ENCODE measurements at places on chromosomes 16 and 17.

DNA sequence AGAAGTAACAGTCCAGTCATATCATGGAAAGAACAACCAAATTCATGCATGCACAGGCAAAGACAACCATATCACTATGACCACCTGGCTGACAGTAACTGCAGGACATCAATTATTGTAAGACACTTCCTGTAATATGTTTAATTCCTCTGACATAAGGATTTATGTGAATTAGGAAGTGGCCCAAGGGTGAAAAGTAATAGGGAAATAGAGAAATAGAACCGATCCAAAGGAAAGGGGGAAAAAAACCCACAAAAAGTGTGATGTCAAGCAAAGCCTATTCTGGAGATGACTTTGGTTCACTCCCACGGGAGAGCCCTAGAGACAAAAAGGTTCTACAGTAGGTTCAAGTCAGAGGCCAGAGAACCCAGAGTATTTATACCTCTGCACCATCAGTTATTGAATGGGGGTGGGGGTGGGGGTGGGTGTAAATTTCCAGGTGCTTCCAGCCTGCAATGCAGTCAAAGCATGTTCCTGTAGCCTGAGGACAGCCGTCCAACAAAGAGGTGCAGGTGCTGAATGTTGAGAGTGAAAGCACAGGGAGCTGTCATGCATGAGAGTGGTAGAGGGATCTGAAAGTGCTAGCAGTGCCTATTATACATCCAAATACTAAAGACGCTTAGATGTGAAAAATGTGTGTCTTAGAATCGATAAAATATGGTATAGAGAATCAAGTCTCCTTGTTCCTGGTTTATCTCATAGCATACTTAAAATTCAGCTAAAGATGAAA is 95.6 kb upstream of the HLF start:
- peak; percentile 3 for DNase-seq

GRCh38 chr17:68794636-68795434 is 160.4 kb downstream of the ABCA8 start:
- DNase-seq, result no peak

GRCh38 chr17:82343560-82343959 is 10.0 kb upstream of the SECTM1 start:
- DNase-seq, result no peak

GRCh38 chr17:15742921-15743320 is 10.8 kb downstream of the TBC1D26 start:
- DNase-seq, result no peak

GRCh38 chr16:84379709-84380362 is 11.5 kb downstream of the ATP2C2 start:
- no peak for DNase-seq

DNA sequence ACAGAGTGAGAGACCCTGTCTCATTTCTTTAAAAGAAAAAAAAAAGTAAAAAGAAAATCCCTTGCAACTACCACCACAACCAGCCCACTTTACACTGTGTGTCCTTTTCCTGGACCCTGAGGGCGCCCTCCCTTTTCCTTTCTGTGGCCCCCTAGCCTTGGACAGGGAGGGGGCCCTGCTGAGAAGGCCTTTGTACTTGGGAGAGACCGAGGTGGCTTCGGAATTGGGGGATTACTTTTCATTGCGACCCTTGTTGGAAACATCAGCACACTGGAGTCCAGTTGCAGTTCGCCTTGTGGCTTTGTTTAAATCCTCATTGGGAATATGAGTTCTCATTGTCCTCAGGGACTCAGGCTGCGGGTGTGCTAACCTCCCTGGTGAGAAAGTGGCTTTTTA is 9.4 kb upstream of the DNASE1 start:
- no peak for DNase-seq

DNA sequence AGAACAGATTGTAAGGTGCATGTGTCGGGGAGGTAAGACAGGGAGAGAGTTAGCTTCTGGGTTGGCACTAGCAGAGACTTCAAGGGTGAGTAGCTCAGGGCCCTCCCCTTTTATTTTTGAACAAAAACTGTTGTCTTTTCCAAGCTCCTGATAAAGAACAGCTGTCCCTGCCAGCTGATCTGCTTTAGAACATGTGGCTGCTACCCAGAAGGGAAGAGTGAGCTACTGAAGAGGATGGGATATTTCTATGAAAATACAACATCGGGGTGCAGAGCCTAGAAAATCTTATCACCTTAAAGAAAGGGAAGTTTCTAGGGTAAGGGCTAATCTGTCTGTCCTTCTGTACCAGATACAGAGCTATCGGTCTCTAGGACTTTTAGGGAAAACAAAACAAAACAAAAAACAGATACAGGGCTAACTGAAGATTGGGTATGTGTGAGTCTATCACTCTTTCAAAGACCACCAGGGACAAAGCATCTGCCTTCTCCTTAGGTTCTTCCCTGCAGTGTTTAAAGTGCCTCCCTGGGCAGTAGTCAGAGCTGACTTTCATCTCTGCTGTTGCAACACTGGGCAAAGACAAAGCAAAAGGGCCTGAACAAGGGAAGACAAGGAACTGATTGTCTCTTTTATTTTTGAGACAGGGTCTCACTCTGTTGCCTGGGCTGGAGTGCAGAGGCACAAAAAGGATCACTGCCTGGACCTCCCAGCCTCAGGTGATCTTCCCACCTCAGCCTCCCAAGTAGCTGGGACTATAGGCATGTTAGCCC is 5.0 kb upstream of the DHRS13 start:
- DNase-seq, result no peak

DNA sequence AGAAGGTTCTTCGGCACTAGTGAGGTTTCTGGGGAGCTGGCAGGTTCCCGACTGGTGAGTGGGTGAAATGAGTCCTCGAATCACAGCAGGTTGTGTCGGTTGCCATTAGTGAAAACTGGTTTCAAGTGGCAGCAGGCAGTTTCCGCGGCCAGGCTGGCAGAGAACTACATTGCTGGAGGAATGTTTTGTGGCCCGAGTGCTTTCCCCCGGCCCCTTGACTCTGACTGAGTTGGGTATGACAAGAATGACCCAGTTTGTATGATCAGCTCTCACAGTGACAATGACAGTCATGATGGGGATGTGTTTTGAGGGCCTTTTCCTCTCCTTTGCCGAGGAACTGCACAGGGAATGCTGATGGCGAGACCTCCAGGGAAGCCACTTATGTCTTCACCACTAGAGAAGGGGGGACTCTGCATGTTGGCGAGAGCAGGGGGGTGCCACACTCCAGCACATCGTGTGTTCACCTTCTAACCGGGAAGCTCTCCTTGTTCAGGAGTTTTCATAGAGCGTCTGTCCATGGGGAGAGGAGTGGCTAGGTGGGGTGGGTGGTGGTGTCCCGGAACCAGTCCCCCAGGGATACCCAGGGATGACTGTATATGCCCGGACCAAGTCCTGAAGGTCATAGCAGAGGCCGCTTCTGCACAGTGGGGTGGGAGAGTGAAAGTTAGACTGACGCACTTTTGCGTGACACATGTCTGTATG is 206.0 kb upstream of the CHMP6 start:
- no peak for DNase-seq

DNA sequence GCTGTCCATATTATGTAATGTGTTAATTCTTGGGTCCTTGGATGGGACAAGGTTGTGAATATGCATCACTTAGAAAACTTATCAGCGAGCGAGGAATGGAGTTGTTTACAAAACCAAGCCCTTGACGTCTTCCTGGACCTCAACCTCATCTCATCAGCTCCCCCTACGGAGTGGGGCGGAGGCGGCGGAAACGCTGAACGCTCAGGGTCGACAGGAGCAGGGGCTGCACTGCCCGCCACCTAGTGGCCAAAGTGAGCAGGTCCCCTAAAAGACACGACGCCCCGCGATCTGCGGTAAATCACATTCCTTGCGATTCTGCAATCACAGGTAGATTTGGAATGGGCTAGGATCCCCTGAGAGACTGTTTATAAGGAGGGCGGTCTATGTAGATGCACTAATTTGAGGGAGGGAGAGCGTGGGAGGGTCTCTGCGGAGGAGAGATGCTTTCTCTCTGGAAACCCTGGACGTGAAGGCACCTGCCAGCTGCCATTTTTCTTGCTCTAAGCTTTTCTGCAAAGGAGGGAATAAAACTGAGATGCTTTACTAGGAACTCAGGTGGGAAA is 5.4 kb upstream of the ICAM2 start:
- peak; percentile 74 for DNase-seq

DNA sequence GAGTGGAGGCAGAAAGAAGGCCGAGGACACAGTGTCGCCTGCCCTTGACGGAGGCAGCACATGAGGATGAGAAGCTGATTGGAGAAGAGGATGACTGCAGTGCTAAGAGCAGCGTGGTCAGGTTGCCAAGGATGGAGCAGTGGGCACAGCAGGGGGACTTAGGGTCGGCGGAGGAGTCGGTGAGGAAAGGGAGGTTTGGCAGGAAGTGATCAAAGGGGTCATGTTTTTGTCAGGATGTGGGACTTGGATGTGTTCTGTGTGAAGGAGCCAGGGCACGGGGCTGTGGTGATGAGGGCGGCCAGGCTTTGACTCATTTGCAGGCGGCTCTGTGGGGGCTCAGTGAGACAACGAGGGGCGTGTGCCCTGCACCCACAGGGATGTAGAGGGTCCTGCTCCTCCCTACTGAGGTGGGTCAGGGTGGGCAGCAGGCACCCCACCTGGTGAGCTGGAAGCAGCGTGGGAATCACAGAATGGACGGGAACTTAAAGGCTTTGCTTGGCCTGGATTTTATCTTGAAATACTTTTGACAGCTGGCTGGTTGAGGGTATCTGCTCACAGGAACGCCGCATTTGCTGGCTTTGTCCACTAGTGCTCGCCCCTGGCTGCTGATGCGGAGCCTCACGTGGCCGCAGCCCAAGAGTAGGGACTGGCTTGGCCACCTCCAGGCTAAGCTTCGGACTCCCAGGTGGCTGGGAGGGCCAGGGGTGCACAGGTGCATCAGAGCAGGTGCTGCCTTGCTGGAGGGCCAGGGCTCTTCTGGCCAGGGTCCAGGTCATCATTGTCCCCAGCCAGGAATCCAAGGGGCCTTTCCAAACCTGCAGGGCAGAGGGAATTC is 6.0 kb downstream of the MPG start:
- peak; percentile 57 for DNase-seq

DNA sequence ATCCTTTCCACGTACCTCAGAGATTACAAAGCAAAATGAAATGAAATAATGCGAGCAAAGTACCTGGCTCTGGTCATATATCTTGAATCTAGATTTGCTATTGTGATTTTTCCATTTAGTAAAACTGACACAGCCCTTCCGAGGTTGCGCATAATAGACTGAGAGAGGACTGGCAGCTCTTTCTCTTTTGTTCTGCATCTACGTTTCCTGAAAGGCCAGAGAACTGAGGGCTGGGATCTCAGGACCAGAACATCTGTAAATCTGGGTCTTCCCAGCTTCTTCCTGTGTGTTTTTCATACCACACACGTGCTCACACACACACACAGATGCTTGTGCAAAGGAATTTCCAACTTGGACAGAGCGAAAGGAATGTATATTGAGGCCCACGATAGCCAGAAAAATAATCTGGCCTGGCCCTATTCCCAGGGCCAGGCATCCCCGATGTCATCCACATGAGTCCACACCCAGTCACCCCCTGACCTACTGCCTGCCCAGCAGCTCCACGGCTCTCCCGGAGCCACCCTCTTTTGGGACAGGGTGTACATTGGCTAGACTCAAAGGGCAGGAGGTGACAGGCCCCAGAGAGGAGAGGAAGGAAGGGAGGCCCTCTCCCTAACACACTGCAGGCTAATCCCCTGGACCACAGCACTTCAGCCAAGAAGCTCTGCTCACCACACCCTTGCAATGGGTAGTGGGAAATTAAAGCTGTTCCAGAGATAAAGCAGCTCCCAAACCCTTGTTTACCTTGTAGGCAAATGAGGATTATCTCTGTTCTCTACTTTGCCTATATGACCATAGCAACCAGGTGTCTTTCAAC is 41.8 kb downstream of the NOL11 start:
- DNase-seq, result no peak

GRCh38 chr16:89046491-89046890 is 47.2 kb upstream of the ACSF3 start:
- no peak for DNase-seq

- no peak for DNase-seq
Observed at GRCh38 chr17:75548813-75549212, 23.3 kb downstream of the LLGL2 start.

GRCh38 chr17:57566721-57567120 is 178.4 kb downstream of the CCDC182 start:
- DNase-seq, result peak; percentile 18

- DNase-seq, result no peak
Observed at GRCh38 chr17:39115135-39115534, 36.3 kb downstream of the PLXDC1 start.

DNA sequence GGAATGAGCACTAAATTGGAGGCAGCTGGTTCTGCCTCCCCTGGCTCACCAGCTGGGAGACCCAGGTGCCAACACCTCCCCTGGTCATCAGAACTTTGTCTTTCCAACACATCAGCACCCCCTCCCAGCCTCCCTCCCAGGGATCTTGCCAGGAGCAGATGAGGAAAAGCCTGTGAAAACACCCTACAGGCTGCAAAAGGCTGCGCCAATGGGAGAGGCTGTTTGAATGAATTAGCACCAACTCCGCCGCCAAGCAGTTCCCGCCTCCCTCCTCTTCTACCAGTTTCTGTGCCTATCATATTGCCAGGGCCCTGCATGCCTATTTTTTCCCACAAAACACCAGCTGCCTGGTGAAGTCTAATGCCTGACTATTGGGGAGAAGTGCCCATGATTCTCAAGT is 137.0 kb downstream of the AIPL1 start:
- DNase-seq, result no peak

DNA sequence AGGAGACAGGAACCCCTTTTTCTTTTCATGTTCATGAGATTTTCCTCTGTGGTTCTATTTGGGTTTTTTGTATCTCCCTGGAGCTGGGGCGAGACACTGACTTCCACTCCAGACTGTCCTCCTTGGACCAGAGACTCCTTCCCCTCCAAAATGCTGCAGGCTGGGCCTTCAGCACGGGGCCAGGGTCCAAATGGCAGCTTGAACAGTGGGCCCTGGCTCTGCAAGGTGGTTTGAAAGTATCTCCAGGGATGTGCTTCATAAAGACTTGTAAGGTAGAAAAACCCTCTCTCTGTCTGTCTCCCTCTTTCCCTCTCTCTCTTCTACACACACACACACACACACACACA is 236.1 kb downstream of the ZNF423 start:
- no peak for DNase-seq

GRCh38 chr16:57039148-57039812 is 49.9 kb downstream of the NLRC5 start:
- DNase-seq, result no peak

DNA sequence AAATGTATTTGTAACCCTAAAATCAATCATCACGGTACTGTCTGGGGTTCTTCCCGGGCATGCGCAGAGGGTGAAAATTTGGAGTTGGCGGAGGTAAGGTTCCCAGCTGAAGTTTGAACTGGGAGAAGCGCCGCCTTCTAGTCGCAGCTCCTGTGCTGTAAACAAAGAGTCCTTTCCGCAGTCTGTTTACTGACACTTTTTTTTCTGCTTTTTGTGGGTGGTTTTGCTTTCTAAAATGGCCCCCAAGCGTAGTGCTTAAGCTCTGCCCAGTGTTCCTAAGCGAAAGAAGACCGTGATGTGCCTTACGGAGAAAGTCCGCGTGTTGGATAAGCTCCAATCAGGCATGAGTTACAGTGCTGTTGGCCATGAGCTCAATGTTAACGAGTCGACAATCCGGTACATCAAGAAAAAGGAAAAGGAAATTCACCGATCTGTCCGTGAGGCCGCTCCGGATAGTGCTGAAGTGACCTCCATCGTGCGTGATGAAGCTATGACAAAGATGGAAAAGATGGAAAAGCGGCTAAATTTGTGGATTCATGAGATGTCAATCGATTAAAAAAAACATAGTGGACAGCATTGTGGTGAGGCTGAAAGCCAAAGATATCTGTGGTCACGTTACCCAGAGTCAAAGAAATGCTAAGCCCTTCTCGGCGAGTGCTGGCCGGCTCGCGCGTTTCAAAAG is 570 bp upstream of the CFDP1 start:
- peak; percentile 82 for DNase-seq
